ENCODE measurements at places on chromosomes 13 and 19. TPM values are rescaled to one million over a fixed set of nuclear protein-coding genes. Genes with fewer than 3 reads are reported as not detected.

The NTN5 gene
- total RNA-seq: 0.51 TPM

GRCh38 chr13:77113496-77113895 is 86.5 kb upstream of the FBXL3 start:
- no peak for DNase-seq

The ZNF304 gene
- 7.4 TPM for total RNA-seq

DNA sequence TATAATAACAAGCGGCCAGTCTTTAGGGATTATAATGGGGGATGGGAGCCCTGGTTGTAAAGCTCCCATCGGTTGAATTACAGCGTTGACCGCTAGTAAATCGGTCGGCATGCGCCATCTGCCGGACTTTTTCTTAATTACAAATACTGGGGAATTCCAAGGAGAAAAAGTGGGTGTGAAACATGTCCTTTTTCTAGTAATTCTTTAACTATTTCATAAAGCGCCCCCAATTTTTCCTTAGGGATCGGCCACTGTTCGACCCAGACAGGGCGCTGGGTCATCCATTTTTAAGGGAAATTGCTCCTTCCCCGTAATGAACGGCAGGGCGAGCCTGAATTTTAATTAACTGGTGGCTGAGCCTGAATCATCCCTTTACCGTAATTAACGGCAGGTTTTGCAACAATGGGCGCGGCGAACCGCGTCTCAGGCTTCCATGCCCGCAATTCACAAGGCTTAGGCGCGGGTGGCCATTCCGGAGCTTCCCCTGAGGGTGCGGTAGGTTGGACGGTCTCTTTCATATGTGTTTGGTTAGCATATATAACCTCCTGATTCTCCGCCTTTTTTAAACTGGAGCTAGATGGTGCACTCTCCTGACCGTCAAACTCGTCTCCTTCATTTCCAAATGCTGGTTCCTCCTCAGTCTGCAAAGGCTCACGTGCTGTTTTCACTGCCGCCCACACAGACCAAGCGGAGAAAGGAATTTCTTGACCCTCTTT is 30.2 kb upstream of the EVI5L start:
- DNase-seq: peak; percentile 88

The RNF225 gene
- not detected for total RNA-seq

DNA sequence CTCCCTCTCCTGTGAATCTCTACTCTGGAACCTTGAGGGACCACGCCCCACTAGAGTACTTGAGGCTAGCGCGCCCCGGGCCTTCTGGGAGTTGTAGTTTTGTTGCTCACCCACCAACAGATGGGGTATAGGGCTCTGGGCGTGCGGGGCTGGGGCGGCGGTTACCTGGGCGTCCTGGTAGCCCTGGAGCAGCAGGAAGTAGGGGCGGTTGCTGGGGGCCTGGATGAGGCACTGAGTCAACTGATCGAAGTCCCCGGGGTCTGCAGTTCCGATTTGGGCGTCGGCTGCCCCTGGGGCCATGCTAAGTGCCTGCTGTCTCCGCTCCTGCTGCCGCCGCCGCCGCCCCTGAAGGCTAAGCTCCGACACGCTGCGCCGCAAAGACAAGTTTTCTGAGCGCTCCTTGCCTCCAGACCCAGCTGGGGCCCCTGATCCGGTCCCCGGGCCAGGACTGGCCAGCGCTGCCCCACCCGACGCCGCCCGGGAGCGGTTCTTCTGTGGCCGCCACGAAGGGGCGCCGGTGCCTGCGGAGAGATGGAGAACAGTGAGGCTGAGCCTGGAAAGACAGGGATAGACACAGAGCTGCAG is 5.3 kb downstream of the RASIP1 start:
- DNase-seq: no peak

DNA sequence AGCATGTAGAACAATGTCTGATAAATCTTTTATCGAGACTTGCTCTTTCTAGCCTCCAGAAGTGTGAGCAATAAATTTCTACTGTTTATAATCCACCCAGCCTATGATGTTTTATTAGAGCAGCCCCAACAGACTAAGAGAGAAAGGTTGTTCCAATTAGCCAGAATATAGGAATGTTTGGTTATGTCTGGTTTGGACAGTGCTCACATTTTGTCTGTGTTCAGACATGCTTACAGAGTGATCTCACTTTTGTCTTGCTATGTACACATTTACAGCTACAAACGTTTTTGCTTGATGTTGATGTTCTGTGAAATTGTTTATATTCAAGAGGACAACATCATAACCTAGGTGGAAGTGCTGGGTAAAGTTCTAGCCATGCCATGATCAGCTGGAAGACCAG is 18.0 kb upstream of the EVI5L start:
- DNase-seq: no peak

The CLC gene
- not detected for total RNA-seq

DNA sequence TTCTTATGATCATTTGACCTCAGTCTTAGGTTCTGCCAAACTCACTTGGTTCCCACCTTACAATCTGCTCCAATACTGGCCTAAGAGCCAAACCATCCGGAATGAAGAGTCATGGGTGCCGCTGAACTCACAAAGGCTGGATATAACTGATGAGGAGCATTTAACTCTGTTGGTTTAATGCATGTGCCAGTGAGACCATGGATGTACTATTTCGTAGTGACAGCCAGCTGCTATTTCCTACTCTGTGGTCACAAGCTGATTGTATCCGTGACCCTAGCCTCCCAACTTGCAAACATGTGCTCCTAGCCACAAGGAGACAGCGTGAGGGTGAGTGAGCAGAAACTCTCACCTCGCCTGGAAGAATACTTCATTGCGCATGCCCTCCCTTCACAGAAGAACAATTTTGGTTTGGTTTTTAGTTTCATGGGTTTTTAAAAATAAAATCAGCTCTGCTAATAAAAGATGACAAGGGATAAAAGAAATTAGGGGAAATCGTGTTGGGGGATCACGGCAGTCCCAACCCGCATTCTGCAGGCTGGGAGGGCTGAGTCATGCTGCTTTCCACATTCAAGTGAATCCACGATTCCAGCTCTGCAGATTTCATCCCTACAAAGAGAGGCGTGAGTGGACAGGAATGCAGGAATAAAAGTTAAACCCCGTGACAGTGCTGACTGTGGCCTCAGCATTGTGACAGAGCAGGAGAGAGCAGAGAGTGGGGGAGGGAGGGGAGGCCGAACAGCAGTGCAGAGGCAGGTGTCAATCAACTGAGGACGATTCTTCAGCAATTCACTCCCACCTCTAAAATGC is 66.8 kb upstream of the RAP2A start:
- DNase-seq: no peak

DNA sequence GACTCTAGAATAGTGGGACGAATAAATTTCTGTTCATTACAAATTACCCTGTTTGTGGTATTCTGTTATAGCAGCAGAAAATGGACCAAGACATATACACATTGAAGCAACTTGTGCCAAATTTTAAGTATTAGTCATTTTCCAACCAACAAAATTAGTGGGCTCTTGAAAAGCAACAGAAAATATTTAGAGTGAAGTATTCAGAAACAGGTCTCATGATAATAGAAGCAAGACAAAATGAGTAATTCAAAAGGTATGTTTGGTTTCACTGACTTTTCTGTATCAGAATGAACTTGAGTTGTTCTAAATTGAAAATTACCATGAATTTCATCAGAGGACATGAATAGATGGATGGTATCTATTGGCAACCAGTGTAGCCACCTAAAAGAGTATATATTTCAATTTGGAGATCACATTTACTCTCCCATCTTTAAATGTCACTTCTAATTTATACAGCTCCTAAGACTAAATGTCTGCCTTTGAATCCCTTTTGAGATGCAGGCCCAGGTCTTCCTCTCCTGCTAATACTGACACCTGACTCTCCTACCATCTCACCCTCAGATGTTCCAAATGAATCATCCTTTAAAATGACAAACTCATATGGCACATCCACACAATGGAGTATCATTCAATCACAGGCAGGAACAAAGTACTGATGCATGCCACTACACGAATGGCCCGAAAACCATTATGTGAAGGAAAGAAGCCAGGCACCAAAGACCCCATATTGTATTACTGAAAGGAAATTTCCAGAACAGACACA is 40.7 kb upstream of the DOCK9 start:
- DNase-seq: no peak

GRCh38 chr19:50158577-50158976 is 4.5 kb downstream of the IZUMO2 start:
- DNase-seq: no peak

The ZNF134 gene
- 10.2 TPM for total RNA-seq

DNA sequence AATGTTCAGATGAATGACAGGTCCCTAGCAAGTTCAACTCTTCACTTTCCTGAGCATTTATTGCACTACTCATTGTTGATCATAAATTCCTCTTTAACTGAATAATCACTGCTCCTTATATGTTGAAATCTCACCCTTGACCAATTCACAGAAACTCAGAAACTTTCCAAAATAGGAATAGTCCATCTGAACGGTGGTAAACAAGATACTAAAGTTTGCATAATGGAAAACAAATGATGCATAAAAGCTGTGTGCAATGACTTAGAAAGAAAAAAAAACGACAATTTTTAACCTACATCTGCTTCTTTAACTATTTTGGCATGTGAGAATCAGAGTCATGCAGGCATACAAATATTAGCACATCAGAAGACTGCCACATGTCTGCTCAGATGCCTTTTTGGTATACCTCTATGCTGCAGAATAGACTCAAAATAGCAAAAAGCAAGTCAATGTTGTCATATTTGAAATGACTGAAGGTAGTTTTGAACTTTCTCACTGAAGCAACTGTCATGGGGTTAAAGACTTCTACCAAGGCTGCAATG is 34.8 kb downstream of the SLC10A2 start:
- no peak for DNase-seq

DNA sequence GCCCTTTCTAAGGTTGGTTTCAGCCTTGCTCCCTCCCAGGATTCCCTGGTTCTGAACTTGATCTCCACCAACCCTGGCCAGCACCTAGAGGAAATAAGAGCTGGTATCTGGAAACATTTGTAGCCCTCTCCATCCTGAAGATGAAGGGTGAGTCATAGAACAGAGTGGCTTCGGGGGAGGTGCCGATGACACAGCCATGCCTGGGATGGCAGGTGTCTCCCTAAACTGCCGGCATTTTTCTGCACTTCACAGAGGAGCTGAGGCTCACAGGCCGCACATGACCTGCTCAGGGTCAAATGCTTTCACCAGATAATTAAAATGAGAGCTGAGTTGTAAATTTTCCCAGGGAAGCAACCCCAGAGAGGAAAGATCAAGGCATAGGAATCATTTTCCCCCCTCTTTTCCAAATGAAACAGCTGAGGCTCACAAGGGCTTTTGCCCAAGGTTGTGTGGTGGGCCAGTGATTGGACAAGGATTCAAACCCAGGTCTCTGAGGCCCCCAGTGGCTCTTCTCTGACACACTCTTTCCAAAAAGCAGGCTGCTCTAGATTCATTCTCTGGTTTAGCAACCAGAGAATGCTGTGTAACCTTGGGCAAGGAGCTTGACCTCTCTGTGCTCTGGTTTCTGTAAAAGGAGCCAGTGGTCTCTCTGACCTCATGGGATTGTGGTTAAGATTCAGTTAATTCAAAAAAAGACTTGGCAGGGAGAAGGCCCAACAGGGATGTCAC is 1.2 kb upstream of the SLC25A42 start:
- DNase-seq: no peak

GRCh38 chr13:23876265-23876664 is 12.9 kb downstream of the MIPEP start:
- no peak for DNase-seq

The FOXA3 gene
- total RNA-seq: not detected

DNA sequence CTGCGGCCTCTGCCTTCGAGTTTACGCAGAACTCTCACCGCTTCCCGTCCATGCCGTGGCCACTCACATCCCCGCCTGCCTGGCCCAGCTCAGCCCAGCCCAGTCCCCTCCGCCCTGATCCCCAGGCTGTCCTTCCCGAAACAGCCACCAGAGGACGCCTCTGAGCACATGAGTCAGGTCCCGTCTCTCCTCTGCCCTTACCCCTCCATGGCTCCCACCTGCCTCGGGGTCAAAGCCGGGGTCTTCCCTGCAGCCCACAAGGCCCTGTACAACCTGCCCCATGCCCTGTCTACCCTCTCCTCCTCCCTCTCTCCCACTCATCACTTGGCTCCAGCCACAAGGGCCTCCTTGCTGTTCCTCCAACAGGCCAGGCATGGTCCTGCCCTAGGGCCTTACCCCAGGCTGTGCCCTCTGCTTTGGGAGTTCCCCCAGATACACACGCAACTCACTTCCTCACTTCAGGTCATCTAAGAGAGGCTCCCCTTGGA is 8.1 kb upstream of the SEMA6B start:
- DNase-seq: no peak
